ENCODE measurements at places on chromosomes 16 and 17. TPM values are rescaled to one million over a fixed set of nuclear protein-coding genes. Genes with fewer than 3 reads are reported as not detected.

GRCh38 chr16:85386467-85387170 is 226.5 kb upstream of the GSE1 start:
- no peak overlapping the region for H3K27ac ChIP-seq
- H3K4me3 ChIP-seq = no peak overlapping the region
- no peaks in the 10 kb centered on the region for H3K36me3 ChIP-seq
- peaks cover 45% of the 10 kb centered on the region for H3K4me1 ChIP-seq
- DNase-seq = peak; percentile 0

GRCh38 chr17:29140631-29141513 is 39.3 kb downstream of the MYO18A start:
- DNase-seq = no peak
- H3K27me3 ChIP-seq = no peaks in the 10 kb centered on the region
- no peak overlapping the region for H3K27ac ChIP-seq
- no peaks in the 10 kb centered on the region for H3K36me3 ChIP-seq
- no peak overlapping the region for H3K4me3 ChIP-seq

DNA sequence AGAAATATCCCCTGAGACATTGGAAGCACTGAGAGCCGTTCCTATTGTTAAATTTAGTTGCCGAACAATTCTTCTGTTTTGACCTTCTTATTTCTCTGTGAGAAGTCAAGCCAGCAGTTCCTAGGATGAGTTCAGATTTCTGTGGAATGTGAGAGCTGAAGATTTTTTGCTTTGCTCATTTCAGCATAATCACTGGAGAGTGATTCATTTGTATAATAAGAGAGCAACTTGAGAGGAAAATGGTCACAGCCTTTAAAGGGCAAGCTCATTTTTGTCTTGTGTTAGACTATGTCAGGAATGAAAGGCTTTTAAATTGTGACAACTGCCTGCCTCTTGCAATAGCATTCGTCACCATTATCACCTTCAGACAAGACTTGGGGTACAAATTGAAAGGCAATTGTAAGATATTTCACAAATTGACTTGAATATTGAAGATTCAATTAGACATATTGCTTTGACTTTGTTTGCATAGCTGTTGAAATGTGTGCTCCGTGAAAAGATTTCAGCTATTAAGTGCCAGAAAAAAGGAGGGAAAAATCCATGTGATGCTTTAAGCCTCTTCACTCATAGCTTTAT is 900.0 kb upstream of the GOT2 start:
- no peak overlapping the region for H3K4me3 ChIP-seq
- no peaks in the 10 kb centered on the region for H3K36me3 ChIP-seq
- no peaks in the 10 kb centered on the region for H3K27me3 ChIP-seq
- no peak for DNase-seq

DNA sequence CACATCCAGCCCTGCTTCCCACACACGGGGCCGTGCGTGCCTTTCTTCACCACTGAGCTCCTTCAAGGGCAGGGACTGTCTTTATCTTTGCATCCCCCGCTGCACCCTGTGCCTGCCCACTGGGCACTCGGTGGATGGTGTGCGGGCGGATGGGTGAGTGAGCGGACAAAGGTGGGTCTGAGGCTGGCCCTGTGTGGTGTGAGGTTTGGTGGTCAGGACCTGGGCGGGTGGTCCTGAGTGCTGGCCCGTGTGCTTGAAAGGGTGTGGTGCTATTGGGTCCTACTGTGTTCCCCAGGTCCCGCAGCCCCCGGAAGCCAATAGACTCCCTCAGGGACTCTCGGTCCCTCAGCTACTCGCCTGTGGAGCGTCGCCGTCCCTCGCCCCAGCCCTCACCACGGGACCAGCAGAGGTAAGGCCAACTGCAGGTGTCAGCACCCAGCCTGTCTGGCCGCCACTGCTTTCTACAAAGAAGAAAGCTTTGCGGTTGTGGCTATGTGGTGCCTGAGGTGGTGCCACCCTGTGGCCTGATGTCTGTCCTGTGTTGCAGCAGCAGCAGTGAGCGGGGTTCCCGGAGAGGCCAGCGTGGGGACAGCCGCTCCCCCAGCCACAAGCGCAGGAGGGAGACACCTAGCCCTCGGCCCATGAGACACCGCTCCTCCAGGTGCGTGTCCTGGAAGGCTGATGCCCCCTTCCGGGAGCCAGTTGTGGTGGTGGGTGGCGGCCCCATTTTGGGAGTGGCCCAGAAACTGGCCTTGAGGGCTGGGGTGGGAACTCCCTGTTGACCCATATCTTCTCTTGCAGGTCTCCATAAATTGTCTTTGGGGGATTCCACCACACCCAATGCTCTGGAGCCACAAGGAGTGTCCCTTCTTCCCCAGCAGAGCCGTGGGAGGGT is 6.8 kb downstream of the ELOB start:
- H3K27ac ChIP-seq = no peak overlapping the region
- DNase-seq = no peak
- H3K4me3 ChIP-seq = no peak overlapping the region
- no peaks in the 10 kb centered on the region for H3K36me3 ChIP-seq
- H3K4me1 ChIP-seq = peaks cover 23% of the 10 kb centered on the region

GRCh38 chr17:58337600-58338453 is 9.2 kb upstream of the TSPOAP1 start:
- H3K4me1 ChIP-seq = peaks cover 43% of the 10 kb centered on the region
- DNase-seq = peak; percentile 90
- no peak overlapping the region for H3K4me3 ChIP-seq
- peak overlapping the region; percentile 92 for H3K27ac ChIP-seq

DNA sequence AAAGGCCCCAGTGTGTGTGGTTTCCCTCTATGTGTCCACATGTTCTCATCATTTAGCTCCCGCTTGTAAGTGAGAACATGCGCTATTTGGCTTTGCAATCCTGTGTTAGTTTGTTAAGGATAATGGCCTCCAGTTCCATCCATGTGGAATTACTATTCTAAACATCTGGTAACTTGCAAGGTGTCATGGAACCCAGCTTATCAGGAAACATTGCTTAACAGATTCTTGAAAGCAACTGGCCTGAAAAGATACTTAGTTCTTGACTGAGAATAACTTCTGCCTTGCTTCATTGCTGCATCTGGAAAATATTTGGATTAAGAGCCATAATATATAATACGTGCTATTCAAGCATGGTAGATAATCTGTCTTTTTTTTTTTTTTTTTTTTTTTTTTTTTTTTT is 27.8 kb downstream of the PAFAH1B1 start:
- H3K27ac ChIP-seq = no peak overlapping the region
- H3K36me3 ChIP-seq = no peaks in the 10 kb centered on the region
- no peak overlapping the region for H3K4me3 ChIP-seq
- no peak for DNase-seq
- no peaks in the 10 kb centered on the region for H3K27me3 ChIP-seq

DNA sequence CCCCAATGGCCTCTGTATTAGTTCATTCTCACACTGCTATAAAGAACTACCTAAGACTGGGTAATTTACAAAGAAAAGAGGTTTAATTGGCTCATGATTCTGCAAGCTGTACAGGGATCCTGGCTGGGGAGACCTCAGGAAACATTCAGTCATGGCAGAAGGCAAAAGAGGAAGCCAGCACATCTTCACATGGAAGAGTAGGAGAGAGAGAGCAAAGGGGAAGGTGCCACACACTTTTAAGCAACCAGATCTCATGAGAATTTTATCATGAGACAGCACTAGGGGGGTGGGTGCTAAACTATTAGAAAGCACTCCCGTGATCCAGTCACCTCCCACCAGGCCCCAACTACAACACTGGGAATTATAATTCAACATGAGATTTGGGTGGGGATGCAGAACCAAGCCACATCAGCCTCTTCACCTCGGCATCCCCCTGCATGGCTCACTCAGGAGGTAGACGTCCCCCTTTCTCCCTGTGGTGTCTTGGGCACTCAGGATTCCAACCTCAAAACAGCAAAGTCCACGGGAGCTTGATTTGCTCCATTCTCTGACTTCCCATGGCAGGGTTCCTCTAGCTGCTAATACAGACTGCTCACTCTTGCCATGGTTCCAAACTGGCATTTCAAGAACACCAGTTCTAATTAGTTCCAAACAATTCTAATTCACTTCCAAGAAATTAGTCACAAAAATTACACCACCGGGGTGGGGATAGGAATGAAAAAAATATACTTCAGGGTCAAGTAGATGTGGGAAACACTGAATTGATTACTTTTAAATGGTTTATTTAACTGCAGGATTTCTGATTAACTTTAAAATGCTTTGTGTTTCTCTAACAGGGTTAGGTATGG is 203.8 kb upstream of the HSBP1 start:
- no peaks in the 10 kb centered on the region for H3K27me3 ChIP-seq
- H3K4me1 ChIP-seq = no peaks in the 10 kb centered on the region
- H3K4me3 ChIP-seq = no peak overlapping the region
- DNase-seq = no peak
- H3K36me3 ChIP-seq = no peaks in the 10 kb centered on the region

- peak overlapping the region; percentile 91 for H3K4me3 ChIP-seq
- peaks cover 5% of the 10 kb centered on the region for H3K4me1 ChIP-seq
- DNase-seq = no peak
These were observed 436 bp downstream of the PHB1 start for GRCh38 chr17:49414271-49414621.

- H3K36me3 ChIP-seq = no peaks in the 10 kb centered on the region
- H3K4me1 ChIP-seq = no peaks in the 10 kb centered on the region
- peak; percentile 65 for DNase-seq
- no peaks in the 10 kb centered on the region for H3K27me3 ChIP-seq
- H3K27ac ChIP-seq = no peak overlapping the region
- no peak overlapping the region for H3K4me3 ChIP-seq
These were observed 22.7 kb downstream of the GGA3 start for GRCh38 chr17:75238684-75239191.

GRCh38 chr16:68434624-68435210 is 13.6 kb downstream of the SMPD3 start:
- H3K27ac ChIP-seq = no peak overlapping the region
- H3K4me3 ChIP-seq = no peak overlapping the region
- no peak for DNase-seq
- H3K36me3 ChIP-seq = no peaks in the 10 kb centered on the region

GRCh38 chr17:79262624-79263023 is 188.0 kb downstream of the ENGASE start:
- peaks cover under 1% of the 10 kb centered on the region for H3K27me3 ChIP-seq
- no peak overlapping the region for H3K4me3 ChIP-seq
- H3K36me3 ChIP-seq = no peaks in the 10 kb centered on the region
- no peaks in the 10 kb centered on the region for H3K4me1 ChIP-seq
- no peak for DNase-seq

DNA sequence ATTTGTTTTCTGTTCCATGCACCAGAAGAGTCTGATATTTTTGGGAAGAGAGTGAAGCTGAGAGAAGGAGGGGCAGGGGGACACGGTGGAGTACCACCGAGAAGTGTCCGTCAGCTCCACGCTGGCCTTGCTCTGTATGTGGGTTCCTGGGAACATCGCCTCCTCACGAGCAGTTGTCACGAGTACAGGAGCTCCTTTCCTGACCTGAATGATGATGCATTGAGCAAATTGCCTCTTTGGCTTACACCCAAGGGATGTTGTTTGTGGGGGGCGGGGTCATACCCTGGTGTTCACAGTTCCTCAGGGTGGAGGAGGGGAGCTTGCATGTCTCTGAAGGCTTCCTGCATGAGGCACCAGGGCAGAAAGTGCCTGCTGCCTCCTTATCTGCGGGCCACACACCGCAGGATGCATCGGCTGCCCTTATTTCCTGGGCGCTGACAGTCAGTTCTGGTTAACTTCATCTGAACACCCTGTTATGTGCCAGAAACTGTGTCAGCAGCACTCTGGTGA is 36.2 kb downstream of the RGS9 start:
- H3K36me3 ChIP-seq = no peaks in the 10 kb centered on the region
- DNase-seq = peak; percentile 41
- no peak overlapping the region for H3K27ac ChIP-seq
- no peaks in the 10 kb centered on the region for H3K4me1 ChIP-seq

- peaks cover 8% of the 10 kb centered on the region for H3K4me1 ChIP-seq
- H3K36me3 ChIP-seq = no peaks in the 10 kb centered on the region
- DNase-seq = peak; percentile 90
- H3K27ac ChIP-seq = no peak overlapping the region
- no peak overlapping the region for H3K4me3 ChIP-seq
These were observed 47.2 kb downstream of the ABCC1 start for GRCh38 chr16:15996432-15997109.

DNA sequence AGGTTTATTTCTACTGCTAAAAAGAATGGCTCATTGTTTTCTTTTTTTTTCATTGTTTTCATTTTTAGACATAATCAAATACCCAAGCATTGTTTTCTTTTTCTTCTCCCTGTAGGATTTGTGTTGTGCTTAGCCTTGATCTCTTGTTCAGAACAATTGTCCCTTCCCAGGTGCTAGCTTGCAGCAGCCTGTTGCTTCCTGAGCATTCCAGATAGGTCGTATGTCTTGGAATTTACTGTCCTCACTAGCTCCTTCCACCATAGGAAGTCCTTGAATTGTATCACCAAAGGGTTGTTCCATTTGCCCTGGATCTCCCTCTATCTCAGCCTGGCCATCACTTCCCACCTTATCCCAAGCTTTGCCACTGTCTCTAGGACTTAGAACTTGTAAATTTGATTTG is 10.0 kb upstream of the VPS4A start:
- no peaks in the 10 kb centered on the region for H3K4me1 ChIP-seq
- H3K36me3 ChIP-seq = no peaks in the 10 kb centered on the region
- H3K4me3 ChIP-seq = no peak overlapping the region
- no peaks in the 10 kb centered on the region for H3K27me3 ChIP-seq
- DNase-seq = no peak

GRCh38 chr17:28247671-28248555 is 71.1 kb upstream of the TMEM97 start:
- no peak for DNase-seq
- no peaks in the 10 kb centered on the region for H3K27me3 ChIP-seq
- H3K4me1 ChIP-seq = peaks cover 4% of the 10 kb centered on the region
- no peak overlapping the region for H3K4me3 ChIP-seq
- no peaks in the 10 kb centered on the region for H3K36me3 ChIP-seq

DNA sequence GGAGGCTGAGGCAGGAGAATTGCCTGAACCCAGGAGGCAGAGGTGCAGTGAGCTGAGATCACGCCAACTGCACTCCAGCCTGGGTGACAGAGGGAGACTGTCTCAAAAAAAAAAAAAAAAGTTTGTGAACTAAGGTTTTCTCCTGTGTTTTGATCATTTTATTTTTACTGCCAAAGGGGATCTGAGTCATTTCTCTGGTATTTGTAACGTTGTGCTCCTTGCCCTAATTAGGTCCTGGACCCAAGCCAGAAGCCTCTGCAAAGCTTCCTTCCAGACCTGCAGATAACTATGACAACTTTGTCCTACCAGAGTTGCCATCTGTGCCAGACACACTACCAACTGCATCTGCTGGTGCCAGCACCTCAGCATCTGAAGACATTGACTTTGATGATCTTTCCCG is 32.1 kb downstream of the IST1 start:
- H3K4me1 ChIP-seq = peaks cover 41% of the 10 kb centered on the region
- H3K27me3 ChIP-seq = no peaks in the 10 kb centered on the region
- peaks cover 67% of the 10 kb centered on the region for H3K36me3 ChIP-seq

GRCh38 chr17:79038545-79039135 is 14.7 kb downstream of the C1QTNF1 start:
- no peak for DNase-seq
- no peak overlapping the region for H3K4me3 ChIP-seq
- H3K27me3 ChIP-seq = no peaks in the 10 kb centered on the region
- H3K36me3 ChIP-seq = no peaks in the 10 kb centered on the region
- peaks cover 30% of the 10 kb centered on the region for H3K4me1 ChIP-seq
- peak overlapping the region; percentile 87 for H3K27ac ChIP-seq

- no peaks in the 10 kb centered on the region for H3K27me3 ChIP-seq
- peak; percentile 90 for DNase-seq
- H3K4me1 ChIP-seq = peaks cover 20% of the 10 kb centered on the region
- H3K4me3 ChIP-seq = peak within 1 kb of the TSS; percentile 52
These were observed at the start of gene MRPL58 for GRCh38 chr17:75012346-75013091. Gene MRPL58, plus strand, starts transcription at chr17:75012670. Its CDS starts 17 bp downstream, at chr17:75012687.

ARHGAP44 gene
- total RNA-seq = 1.9 TPM

CPHXL2 gene
- not detected for total RNA-seq

CDRT15L2 gene
- total RNA-seq = not detected

ITGA2B gene
- total RNA-seq = 0.06 TPM

ULK2 gene
- total RNA-seq = 32.0 TPM
